AG09309 (cell line): ENCODE measurements at places on chromosomes 11 and 22.

GRCh38 chr11:84518631-84519183 lies 1108.4 kb downstream of the DLG2 start:
- no peak for DNase-seq

GRCh38 chr22:38164551-38164918 lies 17.1 kb downstream of the PLA2G6 start:
- DNase-seq: no peak

- no peak for DNase-seq
These were observed 23.7 kb downstream of the TANGO2 start for GRCh38 chr22:20044495-20045151.

DNA sequence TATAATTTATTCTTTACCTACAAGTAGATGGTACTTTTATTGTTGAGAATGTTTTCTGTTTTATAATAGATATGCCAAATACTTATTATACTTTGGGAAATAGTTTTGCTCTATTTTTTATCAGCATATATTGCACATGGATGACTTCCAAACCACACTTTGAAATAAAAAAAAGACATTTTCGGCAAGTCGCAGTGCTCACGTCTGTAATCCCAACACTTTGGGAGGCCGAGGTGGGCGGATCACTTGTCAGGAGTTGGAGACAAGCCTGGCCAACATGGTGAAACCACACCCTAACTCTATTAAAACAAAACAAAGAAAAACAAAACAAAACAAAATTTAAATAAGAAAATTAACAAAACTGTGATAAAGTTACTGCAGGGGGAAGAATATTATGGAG lies 983.9 kb upstream of the CNTN5 start:
- DNase-seq: no peak

GRCh38 chr11:126440792-126441514 lies 85.5 kb downstream of the ST3GAL4 start:
- DNase-seq: no peak
